Naive B cell (primary cell): ENCODE measurements at places on chromosomes 1 and 21. TPM values are rescaled to one million over a fixed set of nuclear protein-coding genes. Genes with fewer than 3 reads are reported as not detected.

ASCL5 gene
- polyA plus RNA-seq: not detected

GLIS1 gene
- not detected for polyA plus RNA-seq

HCRTR1 gene
- polyA plus RNA-seq: not detected

COL8A2 gene
- not detected for polyA plus RNA-seq

GUCA2A gene
- not detected for polyA plus RNA-seq

PDPN gene
- not detected for polyA plus RNA-seq

CRP gene
- not detected for polyA plus RNA-seq

PLXNA2 gene
- polyA plus RNA-seq: 0.91 TPM

FCAMR gene
- not detected for polyA plus RNA-seq

- no peak for DNase-seq
These were observed 1242.1 kb downstream of the PLA2G4A start for GRCh38 chr1:188070848-188071247.

DNA sequence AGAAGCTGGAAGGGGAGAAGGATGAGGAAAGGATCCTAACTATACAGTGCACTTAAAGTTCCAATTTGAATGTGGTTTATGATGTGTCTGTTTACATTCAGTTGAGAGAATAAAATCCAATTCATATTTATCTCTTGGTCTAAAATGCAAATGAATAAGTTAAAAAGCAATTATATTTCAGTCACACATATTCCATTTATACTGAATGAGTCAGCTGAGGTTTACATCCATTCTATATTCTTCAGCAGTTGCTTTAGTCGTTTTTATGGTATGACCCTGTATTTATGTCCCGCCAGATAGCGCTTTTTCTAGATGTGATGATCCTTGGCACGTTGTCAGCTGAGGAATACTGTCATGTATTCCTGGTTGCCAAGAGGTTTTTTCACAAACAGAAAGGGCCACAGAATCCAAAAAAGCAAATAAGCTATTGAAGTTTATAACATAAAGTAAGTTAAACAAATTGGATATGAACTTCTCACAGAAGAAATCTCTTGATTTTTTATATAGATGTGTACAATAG is 866.2 kb downstream of the NCAM2 start:
- DNase-seq: no peak

DNA sequence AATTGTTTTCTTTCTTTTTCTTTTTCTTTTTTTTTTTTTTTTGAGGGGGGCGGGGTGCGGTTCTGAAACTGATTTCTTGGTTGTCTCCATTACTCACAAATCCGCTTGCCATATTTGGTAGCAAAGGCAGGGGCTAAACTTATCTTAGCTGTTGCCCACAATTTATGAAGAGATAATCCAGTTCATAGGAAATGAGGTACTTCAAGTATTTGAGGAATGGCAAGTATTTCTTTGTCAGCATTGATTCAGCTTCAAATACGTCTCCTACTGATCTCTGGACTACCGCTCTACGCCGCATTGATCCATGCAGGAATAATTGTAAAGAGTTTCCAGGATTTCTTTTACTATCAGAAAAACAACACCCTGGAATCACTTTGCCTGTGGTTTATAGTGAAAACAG is 289.2 kb upstream of the DPYD start:
- DNase-seq: no peak

DNA sequence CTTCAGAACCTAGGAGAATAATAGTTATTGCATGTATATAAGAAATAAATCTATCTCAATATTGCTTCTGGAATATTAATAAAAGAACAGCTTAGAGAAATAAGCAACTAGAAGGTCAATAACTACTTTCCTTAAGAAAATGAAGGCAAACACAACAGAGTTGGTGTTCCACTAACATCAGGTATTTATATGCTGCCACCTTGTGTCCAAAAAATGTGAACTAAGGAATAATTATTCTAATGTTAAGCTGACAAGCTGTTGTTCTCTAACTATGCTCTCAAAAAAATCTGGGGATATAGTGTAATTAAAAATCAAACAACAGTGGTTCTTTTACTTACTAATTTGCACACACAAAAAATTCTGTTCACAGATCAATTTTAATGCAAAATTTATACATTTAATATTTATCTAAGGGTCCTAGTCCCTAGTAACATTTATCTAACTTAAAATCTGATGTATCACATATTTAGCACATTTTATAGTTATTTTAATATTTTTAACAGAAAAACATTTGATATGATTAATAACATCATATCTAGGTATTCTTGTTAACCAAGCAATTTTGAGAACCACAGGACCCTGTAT is 39.6 kb downstream of the UCHL5 start:
- DNase-seq: peak; percentile 38

DNA sequence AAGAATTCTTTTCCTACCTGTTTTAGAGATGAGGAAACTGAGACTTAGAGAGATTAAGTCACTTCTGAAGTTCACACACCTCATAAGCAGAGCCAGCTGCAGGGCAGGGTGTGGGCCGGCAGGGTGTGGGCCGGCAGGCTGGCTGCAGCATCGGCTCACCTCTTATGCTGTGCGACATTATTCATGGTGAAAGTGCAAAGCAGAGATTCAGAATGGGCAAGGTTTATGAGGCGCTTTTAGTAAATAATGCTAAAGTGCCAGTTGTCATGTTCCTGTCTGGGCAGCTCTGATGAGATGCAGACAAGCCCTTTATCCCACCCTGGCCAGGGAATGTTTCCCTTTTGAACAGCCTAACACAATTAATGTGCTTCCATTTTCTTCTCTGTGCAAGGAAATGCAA is 14.6 kb downstream of the MAB21L3 start:
- DNase-seq: no peak

DNA sequence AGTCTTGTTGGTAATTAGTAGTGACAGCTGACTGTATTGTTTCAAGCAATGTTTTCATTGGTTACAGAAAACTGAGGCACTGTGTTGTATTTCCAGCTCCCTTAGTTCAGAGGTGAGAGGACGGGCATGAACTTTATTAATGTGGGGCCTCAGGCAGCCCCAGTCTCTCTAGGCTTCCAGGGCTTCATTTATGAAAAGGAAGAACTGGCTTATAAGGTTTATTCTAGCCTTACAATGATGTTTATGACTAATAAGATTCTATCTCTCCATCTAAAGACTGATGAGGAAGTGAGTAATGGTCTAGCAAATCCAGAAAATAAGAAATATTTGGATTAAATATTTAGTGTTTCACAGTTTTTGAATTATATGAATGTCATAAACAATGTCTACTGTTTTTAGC is 41.5 kb downstream of the CBS start:
- DNase-seq: no peak

- DNase-seq: no peak
These were observed at the start of gene SLC6A17 for GRCh38 chr1:110150330-110151174. Gene SLC6A17 (plus strand): TSS chr1:110150494. CDS start chr1:110166930, 16,436 bp downstream.

- no peak for DNase-seq
These were observed 57.1 kb downstream of the CTH start for GRCh38 chr1:70468180-70468579.

DNA sequence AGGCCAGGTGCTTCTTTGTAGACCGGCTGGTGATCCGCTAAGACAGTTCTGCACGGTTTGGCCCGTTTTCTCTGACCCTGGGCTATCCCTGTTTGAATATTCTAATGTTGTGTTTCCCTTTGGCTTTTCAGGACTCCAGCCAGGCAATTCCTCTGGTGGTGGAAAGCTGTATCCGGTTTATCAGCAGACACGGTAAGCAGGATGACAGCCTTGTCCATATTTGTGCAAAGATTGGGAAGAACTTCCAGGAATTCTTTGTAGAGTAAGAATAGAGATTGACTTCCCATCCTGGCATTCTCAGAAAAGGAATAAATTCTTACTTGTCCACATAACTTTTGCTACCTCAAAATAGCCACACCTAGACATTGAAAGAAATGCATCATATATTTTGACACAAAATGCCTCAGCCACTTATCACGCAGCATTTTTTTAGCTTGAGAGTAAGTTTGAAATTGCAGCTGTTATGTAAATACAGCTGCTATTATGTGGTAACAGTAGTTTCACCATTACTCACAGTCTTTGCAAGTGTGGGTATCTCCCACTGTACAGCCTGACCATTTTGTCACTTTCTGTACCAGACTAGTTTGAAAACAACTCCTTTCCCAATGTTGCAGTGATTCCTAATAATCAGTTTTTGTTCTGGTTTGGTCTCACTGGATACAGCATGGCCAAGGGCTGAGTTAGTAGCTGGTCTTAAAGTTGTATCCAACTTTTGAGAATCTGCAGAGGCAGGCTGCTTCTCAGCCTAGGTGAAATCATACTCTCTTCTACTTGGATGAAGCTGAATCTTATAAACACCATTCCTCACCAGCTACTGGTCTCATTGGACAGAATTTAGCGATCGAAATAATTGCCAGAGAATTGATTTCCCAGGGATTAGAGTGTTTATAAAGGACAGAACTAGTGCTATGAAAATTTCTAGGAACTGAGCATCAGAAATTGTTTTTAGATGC is 40.0 kb upstream of the IKBKE start:
- DNase-seq: no peak

DNA sequence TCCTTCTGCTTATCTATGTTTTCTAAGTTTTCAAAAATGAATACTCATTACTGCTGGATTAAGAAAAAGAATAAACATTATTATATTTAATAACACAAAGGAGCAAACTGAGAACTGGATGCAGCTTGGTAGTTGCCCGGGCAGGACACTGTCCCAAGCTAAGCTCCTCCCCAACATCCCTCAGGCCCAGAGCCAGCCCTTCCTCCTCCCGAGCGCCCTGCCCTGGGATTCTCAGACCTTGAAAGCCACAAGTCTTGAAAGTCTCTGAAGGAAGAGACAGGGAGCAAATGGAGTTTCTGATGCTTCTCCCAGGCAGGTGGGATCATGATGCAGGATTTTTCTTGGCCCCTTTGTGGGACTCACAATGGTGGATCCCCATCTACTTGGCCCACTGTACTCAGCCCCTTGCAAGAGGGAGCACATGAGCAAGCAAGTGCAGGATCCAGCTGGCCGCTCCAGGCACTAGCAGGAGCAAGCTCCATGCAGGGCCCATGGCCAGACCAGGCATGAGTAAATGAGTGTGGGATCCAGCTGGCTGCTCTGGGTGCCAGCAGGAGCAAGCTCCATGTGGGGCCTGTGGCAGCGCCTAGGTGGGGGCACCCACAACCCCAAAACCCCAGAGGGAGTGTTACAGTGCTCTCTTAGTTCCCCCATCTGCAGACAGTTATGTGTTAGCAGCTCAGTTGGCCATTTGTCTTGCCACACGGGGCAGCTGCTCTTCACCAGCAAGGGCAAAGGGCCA is 32.1 kb upstream of the RAB4A start:
- DNase-seq: no peak

DNA sequence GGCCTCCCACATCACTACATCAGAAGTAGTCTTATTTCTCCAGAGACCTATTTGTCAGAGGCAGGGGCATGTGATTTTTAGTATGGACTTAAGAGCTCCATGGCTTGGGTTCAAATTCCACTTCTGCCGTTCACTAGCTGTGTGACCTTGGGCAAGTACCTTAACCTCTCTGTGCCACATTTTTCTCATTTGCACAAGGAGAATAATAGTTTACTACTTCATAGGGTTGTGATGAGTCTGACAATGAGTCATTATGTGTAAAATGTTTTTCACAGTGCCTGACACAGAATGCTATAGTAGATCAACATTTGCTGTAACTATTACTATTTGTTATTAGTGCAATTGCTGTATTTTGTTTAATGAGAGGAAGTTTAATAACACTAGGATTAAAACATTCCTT is 200.6 kb downstream of the PRDM2 start:
- DNase-seq: no peak

DNA sequence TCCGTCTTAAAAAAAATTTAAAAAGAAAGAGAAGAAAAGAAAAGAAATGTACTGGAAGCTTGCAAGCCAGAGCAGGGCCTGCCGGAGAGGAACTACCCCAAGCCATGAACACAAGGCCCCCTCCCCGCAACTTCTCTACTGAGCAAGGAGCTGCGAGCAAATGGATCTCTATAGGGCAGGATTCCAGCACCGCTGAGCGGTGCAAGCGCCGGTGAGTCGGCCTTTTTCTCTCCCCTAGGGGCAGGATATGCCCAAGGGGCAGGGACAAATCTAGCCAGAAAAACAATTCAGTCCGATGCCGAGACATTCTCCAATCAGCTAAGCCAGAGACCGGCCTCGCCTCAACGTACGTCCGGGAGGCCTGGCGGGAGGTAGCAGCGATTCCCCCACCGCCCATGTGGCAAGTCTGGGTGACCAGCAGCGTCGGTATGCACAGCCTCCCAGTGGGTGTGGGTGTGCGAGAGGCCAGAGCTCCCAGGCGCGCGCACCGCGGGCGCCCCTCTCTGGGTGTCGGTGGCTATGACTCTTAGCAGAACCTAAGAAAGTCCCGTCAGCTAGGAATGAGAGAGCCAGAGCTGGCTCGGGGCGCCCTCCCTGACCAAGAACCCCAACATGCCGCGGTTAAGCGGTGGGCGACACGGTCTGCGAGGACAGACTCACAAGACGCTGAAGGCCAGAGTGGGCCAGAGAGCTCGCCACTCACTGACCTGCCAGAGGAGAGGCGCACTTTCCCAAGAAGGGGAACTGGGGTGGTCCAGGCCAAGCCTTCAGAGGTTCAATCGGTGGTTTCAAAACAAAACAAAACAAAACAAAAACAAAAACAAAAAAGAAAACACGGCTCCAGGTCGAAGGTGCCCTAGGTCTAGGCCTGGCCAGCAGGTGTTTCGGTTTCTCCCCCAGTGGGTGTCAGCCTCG is 1.9 kb downstream of the CSMD2 start:
- DNase-seq: no peak

DNA sequence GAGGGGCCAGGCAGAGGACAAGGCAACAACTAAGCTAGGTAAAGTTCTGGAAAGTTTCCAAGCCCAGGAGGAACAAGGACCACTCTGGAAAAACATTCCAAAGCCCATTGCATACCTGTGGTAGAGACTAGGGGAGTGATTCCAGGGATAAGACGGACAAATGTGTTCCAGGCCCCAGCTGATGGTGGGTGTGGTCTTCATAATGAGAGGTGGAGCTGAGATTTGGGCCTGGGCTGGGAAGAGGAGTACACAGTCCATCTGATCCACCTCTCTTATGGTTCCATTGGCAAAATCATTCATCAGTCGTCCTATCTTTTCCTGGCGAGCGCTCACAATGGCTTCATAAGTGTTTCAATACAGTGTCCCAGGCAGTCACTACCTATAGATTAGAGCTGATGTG is 4.5 kb downstream of the KLHDC7A start:
- no peak for DNase-seq

GRCh38 chr1:117051224-117052064 is 8.7 kb upstream of the TTF2 start:
- DNase-seq: peak; percentile 19

- no peak for DNase-seq
These were observed 156.6 kb upstream of the RAB4A start for GRCh38 chr1:229114315-229114714.

- no peak for DNase-seq
These were observed 276.9 kb upstream of the ADGRL4 start for GRCh38 chr1:79283451-79283850.
